Mucosa of gallbladder (tissue), 1 donor: ENCODE measurements at places on chromosomes 1 and 21. TPM values are rescaled to one million over a fixed set of nuclear protein-coding genes. Genes with fewer than 3 reads are reported as not detected.

- no peak for DNase-seq
These were observed 9.6 kb upstream of the SPEN start for GRCh38 chr1:15837931-15838330.

Gene LY9
- total RNA-seq = 3.9 TPM

Gene HYI
- 85.5 TPM for total RNA-seq

Gene RAB3B
- 38.3 TPM for total RNA-seq

Gene PRAMEF10
- total RNA-seq = not detected

- no peak for DNase-seq
These were observed 49.4 kb upstream of the KIF1B start for GRCh38 chr1:10160907-10161490.

Gene GBP5
- total RNA-seq = 4.2 TPM

DNA sequence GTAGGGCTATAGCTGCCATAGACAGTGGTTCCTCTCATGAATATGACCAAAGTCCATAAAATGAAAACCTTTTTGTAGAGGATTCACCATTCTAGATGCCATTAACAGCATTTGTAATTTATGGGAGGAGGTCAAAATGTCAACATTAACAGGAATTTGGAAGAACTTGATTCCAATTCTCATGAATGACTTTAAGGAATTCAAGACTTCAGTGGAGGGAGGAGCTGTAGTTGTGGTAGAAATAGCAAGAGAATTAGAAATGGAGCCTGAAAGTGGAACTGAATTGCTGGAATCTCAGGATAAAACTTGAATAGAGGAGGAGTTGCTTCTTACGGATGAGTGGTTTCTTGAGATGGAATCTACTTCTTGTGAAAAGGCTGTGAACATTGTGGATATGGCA is 65.4 kb upstream of the ESRRG start:
- no peak for DNase-seq

GRCh38 chr1:55334160-55334559 is 119.0 kb upstream of the USP24 start:
- no peak for DNase-seq

- DNase-seq = no peak
These were observed 14.0 kb downstream of the PRDM15 start for GRCh38 chr21:41865002-41865777.

- DNase-seq = no peak
These were observed 414.5 kb downstream of the ADGRL2 start for GRCh38 chr1:82215056-82215852.

DNA sequence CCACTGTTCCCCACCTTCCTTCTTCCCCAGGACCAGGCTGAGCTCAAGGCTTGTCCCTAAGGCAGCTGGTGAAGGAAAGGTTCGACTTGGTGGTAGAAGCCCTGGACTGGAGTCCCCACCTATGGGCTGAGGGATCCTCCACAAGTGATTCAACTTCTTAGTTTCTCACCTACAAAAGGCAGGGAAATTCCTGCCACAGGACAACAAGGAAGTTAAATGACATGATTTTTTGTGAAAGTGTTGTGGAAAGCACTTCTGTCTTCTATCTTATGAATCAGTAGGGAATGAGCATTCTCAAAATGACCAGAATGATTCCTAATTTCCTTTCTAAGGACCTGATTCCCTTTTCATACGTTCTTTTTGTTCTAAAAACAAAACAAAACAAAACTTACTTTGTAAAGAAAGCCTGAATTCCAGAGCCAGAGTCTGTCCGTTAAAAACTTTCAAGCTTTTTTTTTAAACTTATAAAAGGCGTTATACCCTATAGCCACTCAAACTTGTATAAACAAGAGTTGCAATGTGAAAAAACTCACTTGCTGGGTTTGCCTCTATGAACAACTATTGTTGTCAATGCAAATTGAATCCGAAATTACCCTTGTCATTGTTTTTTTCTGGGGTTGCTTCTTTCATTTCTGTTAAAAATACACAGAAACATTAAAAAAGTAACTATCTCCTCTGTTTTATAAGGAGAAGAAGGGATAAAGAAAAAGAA is 12.2 kb downstream of the KCNJ15 start:
- no peak for DNase-seq

Gene CASZ1
- 72.8 TPM for total RNA-seq

DNA sequence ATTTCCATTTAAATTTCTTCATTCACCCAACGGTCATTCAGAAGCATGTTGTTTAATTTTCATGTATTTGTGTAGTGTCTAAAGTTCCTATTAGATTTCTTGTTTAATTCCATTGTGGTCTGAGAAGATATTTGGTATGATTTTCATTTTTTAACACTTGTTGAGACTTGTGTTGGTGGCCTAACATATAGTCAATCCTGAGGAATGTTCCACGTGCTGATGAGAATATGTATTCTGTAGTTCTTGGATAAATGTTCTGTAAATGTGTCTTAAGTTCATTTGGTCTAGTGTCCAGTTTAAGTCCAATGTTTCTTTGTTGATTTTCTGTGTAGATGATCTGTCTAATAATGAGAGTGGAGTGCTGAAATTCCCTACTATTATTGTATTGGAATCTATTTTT is 22.7 kb upstream of the LCE5A start:
- no peak for DNase-seq

Gene SPRR1A
- total RNA-seq = not detected

DNA sequence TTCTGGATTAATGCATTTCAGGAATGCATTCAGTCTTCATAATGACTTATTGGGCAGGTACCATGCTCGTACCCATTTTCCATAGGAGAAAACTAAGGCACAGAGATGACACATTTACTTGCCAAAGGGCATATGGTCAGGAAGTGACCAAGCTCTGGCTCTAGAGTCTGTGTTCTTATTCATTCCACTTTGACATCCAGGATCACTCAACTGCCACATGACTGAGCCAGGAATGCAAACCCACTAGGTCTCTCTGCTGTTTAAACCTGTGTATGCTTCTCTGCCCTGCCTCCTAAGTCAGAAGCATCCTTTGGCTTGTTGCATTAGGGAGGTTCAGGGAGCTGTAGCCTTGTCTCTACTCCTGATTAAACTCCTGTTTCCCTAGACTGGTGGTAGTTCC is 7.5 kb downstream of the KAZN start:
- no peak for DNase-seq
